Breast epithelium (tissue), 4 donors: ENCODE measurements at places on chromosomes 2 and 18. TPM values are rescaled to one million over a fixed set of nuclear protein-coding genes. Genes with fewer than 3 reads are reported as not detected.

DNA sequence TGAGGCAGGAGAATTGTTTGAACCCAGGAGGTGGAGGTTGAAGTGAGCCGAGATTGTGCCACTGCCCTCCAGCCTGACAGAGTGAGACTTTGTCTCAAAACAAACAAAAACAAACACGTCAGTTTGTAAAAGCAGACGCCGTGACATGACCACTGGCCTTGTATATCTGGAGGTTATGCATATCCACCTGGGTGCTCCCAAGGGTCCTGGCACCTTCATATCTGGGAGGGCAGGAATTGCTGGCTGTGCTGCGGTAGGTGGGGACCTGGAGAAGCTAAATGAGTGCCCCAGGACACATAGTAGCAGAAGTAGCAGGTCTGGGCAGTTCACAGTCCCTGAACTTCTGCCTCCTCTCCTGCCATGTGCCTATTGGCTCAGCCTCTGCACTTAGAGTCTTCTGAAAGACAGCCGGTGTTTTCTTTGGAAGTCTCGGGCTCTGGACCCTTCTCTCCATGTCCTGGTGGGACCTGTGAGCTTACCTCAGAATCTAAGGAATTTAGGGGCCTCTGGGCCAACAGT, 30.9 kb upstream of the IL1R2 start:
- DNase-seq, result no peak

DNA sequence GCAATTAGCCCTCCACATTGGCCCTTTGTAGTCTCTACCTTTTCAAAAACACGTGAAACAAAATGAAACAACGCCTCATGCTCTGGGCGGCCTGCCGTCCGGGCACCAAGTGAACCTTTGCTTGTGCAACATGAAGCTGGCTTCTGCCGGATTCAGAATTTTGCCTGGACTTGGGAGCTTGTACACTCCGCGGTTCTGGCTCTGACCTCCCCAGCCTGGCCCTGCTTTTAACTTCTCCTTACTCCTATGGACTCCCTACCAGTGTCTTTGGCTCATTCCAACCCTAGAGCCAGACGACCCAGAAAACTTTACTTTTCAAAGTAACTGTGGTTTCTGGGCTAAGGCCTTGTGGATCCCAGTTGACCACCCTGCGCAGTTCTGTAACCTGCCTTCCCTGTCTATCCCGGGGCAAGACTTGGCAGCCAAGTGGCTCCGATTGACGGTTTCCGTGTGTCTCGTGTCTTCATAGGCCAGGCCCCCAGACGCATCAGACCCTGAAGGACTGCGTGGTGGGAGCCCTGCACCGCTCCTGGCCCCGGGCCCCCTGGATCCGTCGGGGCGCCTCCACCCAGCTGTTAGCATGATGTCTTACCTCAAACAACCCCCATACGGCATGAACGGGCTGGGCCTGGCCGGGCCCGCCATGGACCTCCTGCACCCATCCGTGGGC, 1.9 kb downstream of the OTX1 start:
- DNase-seq, result no peak

DNA sequence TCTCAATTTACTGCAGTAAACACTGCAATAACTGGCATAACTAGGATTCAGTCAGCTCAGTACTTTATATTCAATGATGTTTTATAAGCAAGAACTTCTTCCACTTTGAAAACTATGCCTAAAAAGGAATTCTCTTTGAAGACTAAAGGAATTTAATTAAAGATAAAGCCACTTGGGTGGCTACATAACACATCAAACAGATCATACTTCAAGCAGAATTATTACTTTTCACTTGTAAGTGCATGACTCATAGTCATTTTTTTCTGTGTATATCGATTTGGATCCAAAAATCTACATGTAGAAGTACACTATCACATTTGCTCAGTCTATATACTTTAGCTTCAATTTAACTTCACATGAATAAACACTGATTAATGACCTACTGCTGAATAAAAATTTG, 4.0 kb downstream of the KANSL1L start:
- no peak for DNase-seq

- no peak for DNase-seq
These were observed 77.3 kb downstream of the CLIP4 start for GRCh38 chr2:29192526-29192925.

CPLX4 gene
- total RNA-seq, result not detected

BUB1 gene
- total RNA-seq, result 2.2 TPM

- DNase-seq, result no peak
These were observed 466.0 kb downstream of the PTH2R start for GRCh38 chr2:208872591-208872990.

SNTG2 gene
- total RNA-seq, result 6.0 TPM

WDR43 gene
- total RNA-seq, result 67.8 TPM

DYNAP gene
- total RNA-seq, result not detected

DUSP2 gene
- 12.8 TPM for total RNA-seq

DNA sequence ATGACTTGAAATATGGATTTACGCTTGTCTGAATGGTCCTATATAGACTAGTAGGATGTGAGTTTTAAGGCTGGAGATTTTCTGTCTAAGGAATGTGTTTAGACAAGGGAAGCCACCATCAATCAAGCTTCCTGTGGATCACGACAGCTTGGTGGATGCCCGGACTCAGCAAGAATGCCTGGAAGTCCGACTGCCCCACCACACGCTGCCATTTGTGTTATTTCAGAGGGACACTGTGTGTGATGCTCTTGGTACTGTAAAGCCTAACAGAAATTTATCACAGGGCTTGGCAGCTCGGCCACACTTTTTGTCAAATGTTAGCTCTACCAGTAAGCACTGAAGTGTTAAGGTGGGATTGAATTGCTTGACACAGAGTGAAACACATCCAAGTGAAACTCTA, 127.1 kb upstream of the CDH7 start:
- DNase-seq, result no peak

DNA sequence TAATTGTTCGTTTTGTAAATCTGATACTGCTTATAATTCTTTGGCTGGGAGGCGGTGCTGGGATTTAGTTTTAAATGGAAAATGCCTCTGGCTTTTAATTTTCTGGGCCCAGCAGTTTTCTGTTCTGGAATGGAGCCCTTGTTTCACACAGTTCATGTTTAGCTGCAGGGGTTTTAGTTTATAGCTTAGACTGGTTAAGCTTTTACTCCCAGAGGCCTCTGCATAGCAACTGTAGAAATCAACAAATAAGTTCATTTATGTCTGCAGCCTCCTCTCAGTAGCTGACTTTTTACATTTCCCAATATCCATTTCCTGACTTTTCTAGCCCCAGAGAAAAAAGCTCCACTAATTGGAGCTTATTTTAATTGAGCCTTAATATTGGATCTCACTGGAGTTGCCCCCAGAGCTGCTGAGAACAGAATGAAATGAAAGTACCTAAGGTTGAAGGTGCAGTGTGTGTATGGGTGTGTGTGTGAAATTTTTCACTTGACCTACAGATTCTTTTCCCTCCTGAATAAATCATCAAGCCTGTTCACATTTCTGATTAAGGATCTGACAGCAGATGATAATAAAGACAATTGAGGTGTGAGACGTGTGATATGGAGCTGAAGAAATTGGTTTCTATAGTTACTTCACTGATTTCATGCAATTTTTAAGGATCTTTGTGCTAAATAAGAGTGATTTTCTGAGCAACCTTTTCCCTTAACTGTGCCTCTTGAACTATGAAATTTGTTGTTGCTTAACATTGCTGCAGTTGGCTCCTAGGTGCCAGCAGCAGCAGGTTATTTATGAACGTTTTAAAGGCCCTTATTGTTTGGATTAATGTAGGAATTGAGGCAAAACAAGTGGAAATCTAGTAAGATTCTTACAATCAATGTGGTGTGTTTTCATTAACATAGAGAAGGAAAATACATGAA, 109.6 kb downstream of the TAF4B start:
- no peak for DNase-seq

CRYGD gene
- not detected for total RNA-seq

GRCh38 chr2:48855142-48855541, 99.6 kb upstream of the LHCGR start:
- DNase-seq, result no peak

- no peak for DNase-seq
These were observed 134.8 kb upstream of the THUMPD2 start for GRCh38 chr2:39913648-39914461.

- no peak for DNase-seq
These were observed 648.2 kb upstream of the ZEB2 start for GRCh38 chr2:145168091-145168490.

GAREM2 gene
- total RNA-seq, result 1.4 TPM

- DNase-seq, result no peak
These were observed 277.6 kb upstream of the CXCR4 start for GRCh38 chr2:136395582-136395981.

SERPINB4 gene
- total RNA-seq, result not detected

DNA sequence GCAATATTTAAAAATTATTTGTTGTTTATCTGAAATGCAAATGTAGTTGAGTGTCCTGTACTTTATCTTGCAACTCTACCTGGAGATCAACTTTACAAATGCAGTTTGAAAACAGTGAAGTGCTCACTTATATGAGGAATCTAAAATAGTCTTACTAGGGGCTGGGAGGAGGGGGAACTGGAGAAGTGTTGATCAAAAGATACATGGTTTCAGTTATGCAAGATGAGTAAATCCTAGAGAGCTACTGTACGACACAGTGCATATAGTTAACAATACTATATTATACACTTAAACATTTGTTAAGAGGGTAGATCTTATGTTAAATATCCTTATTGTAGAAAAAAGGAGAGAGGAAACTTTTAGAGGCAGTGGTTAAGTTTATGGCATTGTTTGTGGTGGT, 241.9 kb downstream of the BCL11A start:
- DNase-seq, result no peak

GRCh38 chr2:70724366-70724765, 43.6 kb downstream of the ADD2 start:
- no peak for DNase-seq

DNA sequence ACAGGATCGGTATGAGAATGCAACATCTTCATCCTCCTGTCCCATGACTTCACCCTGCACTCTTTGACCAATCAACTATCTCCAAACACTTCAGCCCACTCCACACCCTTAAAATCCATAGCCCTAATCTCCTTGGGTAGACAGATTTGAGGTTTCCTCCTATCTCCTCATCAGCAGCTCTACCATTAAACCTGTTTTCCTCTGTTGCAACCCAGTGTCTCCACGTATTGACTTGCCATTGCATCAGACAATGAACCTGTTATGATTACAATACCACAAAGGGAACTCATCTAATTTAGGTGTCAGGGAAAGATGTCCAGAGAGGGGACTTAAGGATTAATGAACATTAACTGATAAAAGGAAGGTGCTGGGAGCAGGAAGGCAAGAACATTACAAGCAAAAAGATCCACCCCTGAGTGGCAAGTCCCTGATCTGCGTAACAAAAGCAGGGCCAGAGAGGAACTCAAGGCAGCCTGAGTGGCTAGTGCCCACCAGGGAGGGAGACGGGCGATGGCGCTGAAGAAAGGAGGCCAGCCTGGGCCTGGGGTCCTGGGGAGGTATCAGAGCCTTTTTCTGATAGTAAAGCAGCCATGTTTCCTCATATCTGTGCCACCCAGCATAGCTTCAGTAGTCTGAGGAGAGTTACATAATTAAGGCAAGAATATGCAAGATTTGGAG, 44.6 kb downstream of the AKAIN1 start:
- DNase-seq, result no peak

LYPD1 gene
- not detected for total RNA-seq

GRCh38 chr2:71460595-71461303, 7.4 kb downstream of the DYSF start:
- DNase-seq, result no peak

DNA sequence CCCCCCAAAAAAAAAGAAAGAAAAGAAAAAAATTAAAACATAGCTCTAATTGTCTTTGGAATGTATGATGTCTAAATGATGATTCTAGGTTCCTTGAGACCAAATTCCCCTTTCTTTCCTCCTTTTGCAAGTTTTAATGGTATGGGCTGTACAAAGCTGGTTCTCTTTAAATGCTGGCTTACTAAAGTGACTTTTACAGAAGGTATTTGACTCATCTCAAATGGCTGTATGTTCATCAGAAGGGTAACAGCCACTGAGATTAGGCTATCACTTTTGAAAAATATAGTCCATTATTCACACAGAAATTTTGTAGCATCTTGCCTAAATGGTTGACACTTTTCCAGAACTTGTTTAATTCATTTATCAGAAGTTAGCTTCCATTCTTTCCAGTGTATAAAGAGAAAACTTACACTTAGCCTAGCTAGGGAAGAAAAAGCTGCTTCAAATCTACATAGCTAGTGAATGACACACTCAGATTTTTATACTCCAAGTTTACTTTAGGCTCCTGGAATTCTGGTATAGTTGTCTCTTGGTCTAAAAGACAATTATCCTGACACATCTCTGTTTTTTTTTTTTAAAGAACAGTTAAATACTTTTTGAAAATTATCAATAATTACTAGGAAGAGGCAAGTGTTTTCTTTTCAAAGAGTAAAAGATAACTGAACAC, 622.6 kb downstream of the LRP1B start:
- DNase-seq, result no peak

ACTR3 gene
- total RNA-seq, result 117 TPM

- no peak for DNase-seq
These were observed 41.6 kb upstream of the ST3GAL5 start for GRCh38 chr2:85930129-85931124.

- DNase-seq, result no peak
These were observed 46.9 kb upstream of the ASPRV1 start for GRCh38 chr2:70008290-70008689.

SESTD1 gene
- total RNA-seq, result 137 TPM
